ENCODE measurements at places on chromosomes 7 and 10. TPM values are rescaled to one million over a fixed set of nuclear protein-coding genes. Genes with fewer than 3 reads are reported as not detected.

DNA sequence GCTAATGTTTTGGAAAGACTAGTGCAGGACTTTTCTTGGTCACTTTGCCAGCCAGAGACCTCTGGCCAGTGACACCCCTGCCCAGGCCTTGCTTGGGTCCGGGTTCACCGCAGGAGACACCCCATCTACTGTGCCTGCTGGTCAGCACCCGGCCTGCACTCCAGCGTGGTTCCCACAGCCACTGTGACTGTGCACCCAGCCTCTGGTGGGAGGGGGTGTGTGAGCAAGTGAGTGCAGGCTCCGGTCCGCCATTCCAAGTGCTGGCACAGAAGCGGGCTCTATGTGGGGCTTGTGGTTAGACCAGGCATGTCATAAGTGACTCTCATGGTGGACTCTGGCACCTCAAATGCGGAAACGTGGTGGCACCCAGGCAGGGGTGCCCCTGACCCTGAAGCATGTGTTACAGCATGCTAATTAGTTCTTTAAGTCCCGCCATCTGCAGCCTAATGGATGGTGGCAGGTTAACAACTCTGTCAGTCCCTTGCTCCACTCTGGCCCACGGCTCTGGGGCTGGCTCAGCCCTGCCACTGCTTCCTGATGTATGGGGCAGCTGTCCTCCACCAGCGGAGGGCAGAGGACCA is 311.9 kb upstream of the HGF start:
- no peaks in the 10 kb centered on the region for H3K36me3 ChIP-seq
- no peak overlapping the region for H3K4me3 ChIP-seq

GRCh38 chr7:136139417-136139816 is 162.3 kb upstream of the MTPN start:
- H3K4me1 ChIP-seq: no peaks in the 10 kb centered on the region
- H3K36me3 ChIP-seq: no peaks in the 10 kb centered on the region
- H3K27ac ChIP-seq: no peak overlapping the region
- H3K4me3 ChIP-seq: no peak overlapping the region
- DNase-seq: no peak

Gene SFRP4
- total RNA-seq: not detected

- no peak overlapping the region for H3K4me3 ChIP-seq
- H3K36me3 ChIP-seq: no peaks in the 10 kb centered on the region
- no peaks in the 10 kb centered on the region for H3K4me1 ChIP-seq
- no peak overlapping the region for H3K27ac ChIP-seq
- no peak for DNase-seq
- no peaks in the 10 kb centered on the region for H3K27me3 ChIP-seq
These were observed 39.2 kb upstream of the ZNF680 start for GRCh38 chr7:64602086-64602485.

Gene CALY
- total RNA-seq: not detected

Gene MYH16
- not detected for total RNA-seq

GRCh38 chr7:40700653-40701421 is 566.0 kb downstream of the SUGCT start:
- peak overlapping the region; percentile 88 for H3K27ac ChIP-seq
- peak; percentile 73 for DNase-seq
- H3K4me3 ChIP-seq: peak overlapping the region; percentile 13
- no peaks in the 10 kb centered on the region for H3K36me3 ChIP-seq
- H3K4me1 ChIP-seq: peaks cover 30% of the 10 kb centered on the region

Gene ATP6V1F
- 109 TPM for total RNA-seq

Gene TRDMT1
- total RNA-seq: 4.5 TPM

GRCh38 chr7:45145881-45146280 is 11.7 kb upstream of the RAMP3 start:
- DNase-seq: no peak
- H3K4me3 ChIP-seq: no peak overlapping the region
- H3K4me1 ChIP-seq: no peaks in the 10 kb centered on the region
- H3K27ac ChIP-seq: no peak overlapping the region
- H3K36me3 ChIP-seq: no peaks in the 10 kb centered on the region
- peaks cover 6% of the 10 kb centered on the region for H3K27me3 ChIP-seq

GRCh38 chr7:112414855-112415490 is 35.3 kb upstream of the IFRD1 start:
- no peak overlapping the region for H3K4me3 ChIP-seq
- H3K27ac ChIP-seq: no peak overlapping the region
- H3K36me3 ChIP-seq: no peaks in the 10 kb centered on the region
- H3K4me1 ChIP-seq: no peaks in the 10 kb centered on the region
- H3K27me3 ChIP-seq: peaks cover 9% of the 10 kb centered on the region

Gene SPDYE18
- not detected for total RNA-seq

Gene ZNF488
- total RNA-seq: 0.36 TPM

GRCh38 chr10:5447611-5448071 is 35.3 kb downstream of the NET1 start:
- peak overlapping the region; percentile 50 for H3K4me3 ChIP-seq
- peaks cover 47% of the 10 kb centered on the region for H3K4me1 ChIP-seq
- H3K27ac ChIP-seq: peak overlapping the region; percentile 50
- peak; percentile 44 for DNase-seq
- H3K36me3 ChIP-seq: peaks cover 9% of the 10 kb centered on the region

Gene DDC
- total RNA-seq: 1.2 TPM

- H3K4me1 ChIP-seq: no peaks in the 10 kb centered on the region
- no peak for DNase-seq
- no peak overlapping the region for H3K27ac ChIP-seq
- H3K4me3 ChIP-seq: no peak overlapping the region
- no peaks in the 10 kb centered on the region for H3K36me3 ChIP-seq
- H3K27me3 ChIP-seq: no peaks in the 10 kb centered on the region
These were observed 183.1 kb upstream of the PRPS1L1 start for GRCh38 chr7:18210788-18211187.

DNA sequence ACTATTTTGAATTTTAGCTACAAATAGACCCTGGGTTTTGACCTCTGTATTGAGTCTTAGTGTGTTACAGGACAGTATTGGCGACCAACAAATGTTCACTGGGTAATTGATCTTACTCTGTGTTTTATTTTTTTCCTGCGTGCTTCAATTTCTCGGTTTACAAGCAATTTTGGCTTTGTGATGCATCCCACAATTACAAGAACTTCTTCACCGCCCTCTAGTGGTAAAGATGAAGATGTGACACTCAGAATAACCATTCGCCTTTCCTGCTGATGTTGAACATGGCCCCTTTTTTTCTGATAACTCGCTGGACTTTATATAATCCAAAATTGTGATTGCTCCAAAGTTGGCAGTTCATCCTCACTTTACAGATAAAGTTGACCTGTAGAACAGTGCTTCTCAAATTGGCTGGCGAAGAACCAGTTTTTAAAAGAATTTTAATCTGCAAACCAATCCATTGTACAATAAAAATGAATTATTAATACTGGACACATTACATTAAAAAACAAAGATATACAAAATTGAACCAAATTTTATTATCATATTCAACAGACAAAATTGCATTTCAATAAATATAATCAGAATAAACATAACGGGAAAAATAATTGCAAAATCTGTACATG is 20.2 kb upstream of the SMC3 start:
- no peaks in the 10 kb centered on the region for H3K36me3 ChIP-seq
- no peak overlapping the region for H3K4me3 ChIP-seq
- DNase-seq: no peak
- peaks cover 10% of the 10 kb centered on the region for H3K4me1 ChIP-seq
- H3K27ac ChIP-seq: no peak overlapping the region

DNA sequence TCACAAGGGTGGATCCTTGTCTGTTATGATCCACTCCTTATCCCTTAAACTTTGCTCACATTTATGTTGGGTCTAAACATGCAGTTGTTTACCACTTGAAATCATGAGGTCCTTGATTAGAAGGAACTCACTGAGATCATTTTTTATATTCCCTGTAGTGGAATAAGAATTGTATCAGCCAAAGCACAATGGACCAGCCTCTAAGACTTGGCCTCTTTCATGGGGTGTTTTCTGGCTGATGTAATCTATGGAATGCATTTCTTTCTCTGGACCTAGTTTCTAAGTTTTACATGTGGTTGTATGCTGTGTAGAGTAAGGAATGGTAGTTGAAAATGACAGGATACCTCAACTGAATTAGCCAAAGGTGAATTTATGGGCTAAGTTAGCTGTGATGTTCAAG is 376.6 kb downstream of the SORCS3 start:
- no peaks in the 10 kb centered on the region for H3K27me3 ChIP-seq
- no peak overlapping the region for H3K27ac ChIP-seq
- H3K36me3 ChIP-seq: no peaks in the 10 kb centered on the region
- no peak overlapping the region for H3K4me3 ChIP-seq

DNA sequence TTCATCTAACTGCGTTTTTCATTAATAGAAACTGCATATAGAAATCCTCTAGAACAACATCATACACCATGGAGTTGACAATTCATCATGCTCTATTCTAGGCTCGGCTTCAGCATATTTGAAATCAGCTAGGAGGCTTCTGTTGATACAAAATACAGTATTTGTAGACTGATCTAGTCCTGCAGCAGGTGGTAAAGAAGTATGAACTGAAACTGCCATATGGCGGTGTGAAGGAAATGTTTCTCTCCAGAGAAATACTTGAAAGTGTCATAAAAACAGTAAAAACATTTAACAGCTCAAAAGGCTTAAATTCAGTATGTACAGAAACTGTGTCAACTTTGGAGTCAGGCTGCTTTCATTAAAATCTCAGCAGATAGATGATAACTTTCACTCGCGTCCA is 32.0 kb upstream of the MYO3A start:
- DNase-seq: no peak
- H3K36me3 ChIP-seq: no peaks in the 10 kb centered on the region
- H3K27me3 ChIP-seq: peaks cover 6% of the 10 kb centered on the region
- H3K27ac ChIP-seq: no peak overlapping the region
- no peaks in the 10 kb centered on the region for H3K4me1 ChIP-seq

DNA sequence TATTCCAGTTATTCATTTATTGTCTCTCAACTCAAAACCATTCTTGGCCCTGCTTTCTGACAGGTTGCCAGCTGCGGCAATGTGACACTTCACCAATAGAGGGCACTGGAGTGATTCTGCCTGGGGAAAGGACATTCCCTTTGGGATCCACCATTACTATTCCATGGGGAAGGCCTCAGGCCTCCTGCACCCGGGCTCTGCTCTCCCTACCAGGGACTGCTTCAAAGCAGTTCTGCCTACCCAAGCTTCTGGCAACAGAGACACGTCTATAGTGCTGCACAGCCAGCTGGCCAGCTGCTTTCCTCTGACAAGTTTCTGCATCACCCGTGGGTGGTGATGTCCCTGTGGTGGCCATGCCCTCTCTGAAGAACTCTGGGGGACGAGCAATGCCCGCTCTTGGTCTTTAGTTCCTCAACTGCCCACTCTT is 163.8 kb downstream of the ELMO1 start:
- peaks cover 33% of the 10 kb centered on the region for H3K4me1 ChIP-seq
- H3K27me3 ChIP-seq: no peaks in the 10 kb centered on the region
- H3K4me3 ChIP-seq: no peak overlapping the region
- DNase-seq: peak; percentile 36
- peaks cover 2% of the 10 kb centered on the region for H3K36me3 ChIP-seq

DNA sequence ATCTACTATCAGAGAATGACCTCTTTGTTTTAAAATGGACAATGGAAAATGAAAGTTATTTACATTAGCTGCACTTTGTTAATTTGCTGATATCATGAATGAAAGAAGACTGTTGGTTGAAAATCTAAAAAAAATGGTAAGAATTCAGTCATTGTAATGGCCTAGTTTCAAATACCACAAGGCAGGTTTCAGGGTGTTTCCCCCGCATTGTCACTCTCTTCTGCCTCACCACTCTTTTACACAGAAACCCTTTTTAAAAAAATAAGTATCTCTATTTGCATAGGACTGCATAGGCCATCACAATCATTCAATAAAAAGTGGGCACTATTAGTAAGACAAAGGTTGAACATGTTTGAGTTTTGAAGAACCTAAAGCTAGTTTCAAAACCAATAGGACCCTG is 737.1 kb downstream of the INHBA start:
- no peaks in the 10 kb centered on the region for H3K4me1 ChIP-seq
- no peaks in the 10 kb centered on the region for H3K36me3 ChIP-seq
- no peak overlapping the region for H3K4me3 ChIP-seq
- H3K27me3 ChIP-seq: no peaks in the 10 kb centered on the region
- DNase-seq: no peak

GRCh38 chr7:38309555-38309954 is 36.1 kb upstream of the TARP start:
- H3K36me3 ChIP-seq: peaks cover 5% of the 10 kb centered on the region
- peak; percentile 64 for DNase-seq

GRCh38 chr10:96626795-96627194 is 40.0 kb upstream of the TM9SF3 start:
- no peak overlapping the region for H3K4me3 ChIP-seq
- H3K27ac ChIP-seq: no peak overlapping the region
- no peaks in the 10 kb centered on the region for H3K27me3 ChIP-seq
- peak; percentile 45 for DNase-seq
- H3K4me1 ChIP-seq: no peaks in the 10 kb centered on the region

DNA sequence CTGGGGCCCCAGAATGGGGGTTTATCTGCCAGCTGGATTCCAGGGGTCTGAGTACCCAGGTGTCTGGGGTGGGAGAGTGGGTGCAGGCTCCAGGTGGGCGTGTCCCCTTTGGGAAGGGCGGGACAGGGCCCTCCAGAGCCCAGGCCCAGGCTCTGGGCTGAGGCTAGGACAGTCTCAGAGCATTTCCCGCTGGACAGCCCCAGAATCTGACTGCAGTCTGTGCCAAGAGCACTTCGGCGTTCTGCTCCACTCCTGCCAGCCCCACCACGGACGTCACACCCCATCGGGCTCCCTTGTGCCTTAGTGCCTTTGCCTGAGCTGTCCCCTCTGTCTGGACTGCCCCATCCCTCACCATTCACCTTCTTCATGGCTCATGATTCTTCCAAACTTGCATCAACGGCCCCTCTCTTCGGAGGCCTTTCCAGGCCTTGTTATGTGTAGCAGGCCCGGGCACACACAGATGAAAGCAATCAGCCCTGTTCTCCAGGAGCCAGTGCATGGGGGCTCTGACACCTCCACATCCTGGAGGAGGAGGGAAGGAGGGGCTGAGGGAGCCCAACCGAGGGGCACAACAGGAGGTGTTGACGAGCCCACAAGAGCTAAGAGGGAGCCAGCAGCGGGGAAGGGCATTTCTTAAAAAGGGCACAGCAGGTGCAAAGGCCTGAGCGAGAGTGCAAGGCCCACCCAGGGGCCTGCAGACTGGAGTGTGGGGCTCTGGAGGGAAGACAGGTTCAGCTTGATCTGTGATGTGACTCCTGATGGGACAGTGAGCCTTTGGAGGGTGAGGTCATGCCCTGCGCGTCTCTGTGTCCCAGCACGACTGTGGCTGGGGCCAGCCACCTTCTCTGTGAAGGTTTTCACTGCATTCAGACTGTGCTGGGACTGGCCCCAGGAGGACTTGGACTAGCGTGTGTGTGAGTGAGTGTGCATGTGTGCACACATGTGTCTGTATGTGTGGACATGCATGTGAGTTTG is 41.7 kb downstream of the GTF2IRD1 start:
- no peaks in the 10 kb centered on the region for H3K36me3 ChIP-seq
- no peaks in the 10 kb centered on the region for H3K27me3 ChIP-seq
- no peaks in the 10 kb centered on the region for H3K4me1 ChIP-seq
- no peak overlapping the region for H3K27ac ChIP-seq
- DNase-seq: no peak

- H3K36me3 ChIP-seq: no peaks in the 10 kb centered on the region
- no peak overlapping the region for H3K27ac ChIP-seq
- DNase-seq: no peak
- no peaks in the 10 kb centered on the region for H3K4me1 ChIP-seq
These were observed 268.1 kb downstream of the PRKG1 start for GRCh38 chr10:51342381-51342780.

Gene TMEM176B
- total RNA-seq: not detected

Gene TAS2R3
- 1.0 TPM for total RNA-seq

Gene POLL
- total RNA-seq: 33.8 TPM

Gene OR9A2
- not detected for total RNA-seq

GRCh38 chr10:51685768-51686167 is 13.6 kb downstream of the CSTF2T start:
- H3K4me1 ChIP-seq: no peaks in the 10 kb centered on the region
- no peak for DNase-seq
- H3K4me3 ChIP-seq: no peak overlapping the region
- H3K27me3 ChIP-seq: peaks cover 11% of the 10 kb centered on the region
- no peaks in the 10 kb centered on the region for H3K36me3 ChIP-seq

Gene NEBL
- 0.07 TPM for total RNA-seq

Measured in activated CD8-positive, alpha-beta T cell treated with anti-CD3 and anti-CD28 coated beads for 36 hours (primary cell).